NCI-H69 (cell line): ENCODE measurements at places on chromosomes 6 and 20.

GRCh38 chr6:97885828-97886227 is 602.8 kb upstream of the MMS22L start:
- DNase-seq = peak; percentile 89

- DNase-seq = no peak
Observed at GRCh38 chr6:150565945-150566344, 33.7 kb upstream of the PLEKHG1 start.

DNA sequence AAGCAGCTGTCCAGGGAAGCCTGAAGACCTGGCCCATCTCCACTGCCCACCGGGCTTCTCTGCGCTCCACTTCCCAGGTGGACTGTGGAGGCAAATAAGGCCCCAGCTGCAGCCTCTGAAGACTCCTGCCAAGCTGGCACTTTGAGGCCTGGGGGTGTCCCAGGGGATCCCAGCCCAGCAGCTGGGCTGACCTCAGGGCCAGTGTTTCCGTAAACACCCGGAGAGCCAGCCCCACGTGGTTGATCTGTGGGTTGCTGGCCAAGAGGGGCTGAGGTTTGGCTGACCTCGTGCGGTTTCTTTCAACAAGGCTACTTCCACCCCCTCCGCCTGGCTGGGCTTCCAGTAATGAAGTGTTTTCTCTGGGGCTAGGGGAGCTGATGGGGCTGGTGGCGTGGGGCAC is 12.4 kb upstream of the CCN5 start:
- peak; percentile 52 for DNase-seq

- peak; percentile 29 for DNase-seq
Observed at GRCh38 chr6:130708338-130708737, 118.9 kb upstream of the SMLR1 start.

DNA sequence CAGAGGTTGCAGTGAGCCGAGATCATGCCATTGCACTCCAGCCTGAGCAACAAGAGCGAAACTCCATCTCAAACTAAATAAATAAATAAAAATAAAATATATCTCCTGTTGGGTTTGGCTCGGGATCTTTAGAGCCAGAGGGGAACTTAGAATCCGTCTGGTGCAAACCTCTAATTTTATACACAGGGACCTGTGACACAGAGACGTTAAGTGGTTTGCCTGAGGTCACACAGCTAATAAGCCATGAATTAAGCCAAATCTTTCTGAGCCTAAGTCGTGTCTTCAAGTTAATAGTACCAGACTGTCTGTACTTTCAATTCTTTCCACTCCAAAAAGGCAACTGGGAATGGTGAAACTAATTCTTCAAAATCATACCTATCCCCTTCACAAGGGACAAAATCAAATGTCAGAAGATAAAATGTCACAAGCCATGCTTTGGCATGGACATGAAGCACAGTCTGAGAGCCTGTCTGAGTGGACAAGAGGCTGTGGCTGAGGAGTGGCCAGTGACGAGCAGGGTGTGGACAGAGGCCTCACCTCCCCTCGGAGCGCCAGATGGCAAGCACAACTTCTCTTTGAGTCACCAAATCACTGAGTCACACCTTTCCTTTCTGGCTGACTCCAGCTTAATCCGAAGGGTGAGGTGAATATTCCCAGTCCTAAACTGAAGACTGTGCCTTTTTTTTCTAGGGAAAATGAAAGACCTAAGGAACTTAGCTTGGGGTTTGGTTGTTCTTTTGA is 177.4 kb downstream of the TFAP2A start:
- DNase-seq = no peak

DNA sequence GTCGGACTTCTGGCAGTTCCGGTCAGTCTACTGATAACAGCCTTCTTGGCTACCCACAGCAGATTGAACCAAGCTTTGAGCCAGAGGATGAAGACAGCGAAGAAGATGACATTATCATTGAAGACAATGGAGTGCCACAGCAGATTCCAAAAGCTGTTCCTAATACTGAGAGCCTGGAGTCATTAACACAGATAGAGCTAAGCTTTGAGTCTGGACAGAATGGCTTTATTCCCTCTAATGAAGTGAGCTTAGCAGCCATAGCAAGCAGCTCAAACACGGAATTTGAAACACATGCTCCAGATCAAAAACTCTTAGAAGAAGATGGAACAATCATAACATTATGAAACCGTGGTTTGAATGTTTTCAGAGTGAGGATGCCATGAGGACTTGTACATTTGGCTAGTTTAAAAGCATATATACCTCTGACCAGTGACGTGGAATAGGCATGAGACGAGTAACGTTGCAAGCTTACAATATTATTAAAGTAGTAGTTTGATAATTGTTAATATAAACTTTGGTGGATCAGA is 18.8 kb downstream of the PARD6B start:
- no peak for DNase-seq

- DNase-seq = no peak
Observed at GRCh38 chr20:58546756-58547622, 31.8 kb upstream of the APCDD1L start.

DNA sequence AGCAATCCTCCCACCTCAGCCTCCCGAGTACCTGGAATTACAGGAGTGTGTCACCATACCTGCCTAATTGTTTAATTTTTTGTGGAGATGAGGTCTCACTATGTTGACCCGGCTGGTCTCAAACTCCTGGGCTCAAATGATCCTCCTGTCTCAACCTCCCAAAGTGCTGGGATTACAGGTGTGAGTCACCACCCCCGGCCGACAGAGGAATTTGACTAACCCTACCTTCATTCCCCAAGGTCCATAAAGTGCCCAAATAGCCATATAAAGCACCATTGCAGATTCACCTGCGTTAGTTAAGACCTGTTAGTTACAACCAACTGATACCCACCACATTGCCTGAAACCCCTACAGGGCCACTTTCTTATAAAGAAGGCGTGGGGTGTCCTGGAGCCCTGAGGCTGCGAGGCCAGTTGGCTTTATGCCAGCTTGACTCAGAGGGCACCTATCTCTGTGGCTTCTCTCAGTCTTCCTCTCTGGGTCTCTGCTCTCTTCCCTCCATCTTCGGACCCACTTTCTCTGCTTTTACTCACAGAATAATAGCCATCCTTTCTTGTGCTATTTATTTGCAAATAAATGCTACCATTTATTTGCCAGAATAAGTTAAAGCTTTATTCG is 65.6 kb downstream of the SLC2A10 start:
- DNase-seq = peak; percentile 60

GRCh38 chr6:69339163-69339550 is 457.7 kb downstream of the LMBRD1 start:
- DNase-seq = no peak

- no peak for DNase-seq
Observed at GRCh38 chr6:83354747-83355146, 76.1 kb downstream of the ME1 start.

GRCh38 chr6:31193206-31193605 is 22.7 kb upstream of the POU5F1 start:
- DNase-seq = no peak

DNA sequence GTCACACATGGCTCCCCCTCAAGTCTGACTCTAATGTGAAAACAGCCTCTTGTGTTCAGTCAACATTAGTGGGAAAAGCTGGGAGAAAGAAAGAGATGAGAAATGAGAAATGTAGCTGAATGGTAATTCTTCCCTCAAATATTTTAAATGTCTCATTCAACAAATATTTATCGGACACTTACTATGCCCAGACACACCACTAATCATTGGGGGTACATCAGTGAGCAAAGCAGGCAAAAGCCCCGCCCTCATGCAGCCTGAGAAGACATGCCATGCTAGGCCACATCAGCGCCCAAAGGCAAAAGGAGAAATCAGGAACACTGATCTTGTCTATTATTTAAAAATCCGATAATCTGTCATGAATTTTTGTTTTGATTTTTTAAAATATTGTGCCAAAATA is 89.9 kb upstream of the ASF1A start:
- no peak for DNase-seq
